Chondrocyte (in vitro differentiated cells): ENCODE measurements at places on chromosomes 12 and 14. TPM values are rescaled to one million over a fixed set of nuclear protein-coding genes. Genes with fewer than 3 reads are reported as not detected.

RBP5 gene
- total RNA-seq = not detected in 3 replicates

GRCh38 chr12:94170690-94171594, 22.6 kb downstream of the PLXNC1 start:
- DNase-seq = no peak

DAO gene
- not detected in 3 replicates for total RNA-seq

PDZRN4 gene
- 0.15 to 0.25 TPM (median 0.17 TPM) in 3 replicates for total RNA-seq

GRCh38 chr14:102392506-102392905, 29.8 kb downstream of the TECPR2 start:
- DNase-seq = no peak

PROX2 gene
- not detected in 3 replicates for total RNA-seq

KRT86 gene
- total RNA-seq = 0.44 to 0.92 TPM (median 0.67 TPM) in 3 replicates

DNA sequence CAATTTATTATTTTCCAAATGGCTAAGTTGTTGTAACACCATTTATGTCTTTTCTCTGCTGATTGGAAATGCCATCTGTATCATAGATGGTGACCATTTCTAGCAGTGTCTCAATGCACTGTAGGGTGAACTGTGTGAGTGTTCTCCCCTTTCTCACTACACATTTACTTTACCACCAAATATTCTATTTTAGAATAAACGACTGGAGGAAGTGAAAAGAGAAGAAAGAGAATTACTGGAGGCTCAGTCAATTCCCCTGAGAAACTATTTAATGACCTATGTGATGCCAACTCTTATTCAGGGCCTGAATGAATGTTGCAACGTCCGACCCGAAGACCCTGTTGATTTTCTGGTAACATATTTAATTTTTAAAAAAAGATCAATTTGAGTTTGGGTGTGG, 15.5 kb upstream of the PAPOLA start:
- no peak for DNase-seq

- no peak for DNase-seq
Measured at GRCh38 chr14:98274596-98274995, 997.4 kb downstream of the BCL11B start.

GRCh38 chr14:89330236-89331002, 86.6 kb downstream of the FOXN3 start:
- DNase-seq = no peak

DNA sequence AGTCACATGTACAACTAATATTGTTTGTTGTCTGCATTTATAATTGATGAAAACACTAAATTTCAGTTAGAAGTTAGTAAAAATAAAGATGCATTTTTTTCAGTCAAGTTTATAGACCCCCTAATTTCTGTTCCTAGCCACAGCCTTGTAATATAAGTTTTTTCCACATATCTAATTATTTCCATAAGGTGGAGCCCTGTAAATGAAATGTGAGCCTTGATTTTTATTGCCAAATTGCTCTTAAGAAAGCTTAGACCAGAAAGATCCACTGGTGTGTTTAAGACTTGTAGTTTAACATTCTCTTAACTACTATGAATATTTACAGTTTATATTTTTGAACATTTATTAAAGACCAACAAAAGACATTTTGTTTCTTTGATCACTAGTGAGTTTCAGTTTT, 322.1 kb upstream of the RGS6 start:
- no peak for DNase-seq

- peak; percentile 34 for DNase-seq
Measured at GRCh38 chr14:92647797-92648279, 100.6 kb downstream of the LGMN start.

PRH2 gene
- total RNA-seq = not detected in 3 replicates

SLC6A13 gene
- total RNA-seq = 0.37 to 0.59 TPM in 2 of 3 replicates, not detected in the other

AMHR2 gene
- not detected in 3 replicates for total RNA-seq

PTCSC3 gene
- total RNA-seq = not detected in 3 replicates

GRCh38 chr12:106364261-106364660, 6.7 kb downstream of the POLR3B start:
- no peak for DNase-seq

GRCh38 chr12:109621901-109622364, 48.3 kb downstream of the MVK start:
- no peak for DNase-seq

DNA sequence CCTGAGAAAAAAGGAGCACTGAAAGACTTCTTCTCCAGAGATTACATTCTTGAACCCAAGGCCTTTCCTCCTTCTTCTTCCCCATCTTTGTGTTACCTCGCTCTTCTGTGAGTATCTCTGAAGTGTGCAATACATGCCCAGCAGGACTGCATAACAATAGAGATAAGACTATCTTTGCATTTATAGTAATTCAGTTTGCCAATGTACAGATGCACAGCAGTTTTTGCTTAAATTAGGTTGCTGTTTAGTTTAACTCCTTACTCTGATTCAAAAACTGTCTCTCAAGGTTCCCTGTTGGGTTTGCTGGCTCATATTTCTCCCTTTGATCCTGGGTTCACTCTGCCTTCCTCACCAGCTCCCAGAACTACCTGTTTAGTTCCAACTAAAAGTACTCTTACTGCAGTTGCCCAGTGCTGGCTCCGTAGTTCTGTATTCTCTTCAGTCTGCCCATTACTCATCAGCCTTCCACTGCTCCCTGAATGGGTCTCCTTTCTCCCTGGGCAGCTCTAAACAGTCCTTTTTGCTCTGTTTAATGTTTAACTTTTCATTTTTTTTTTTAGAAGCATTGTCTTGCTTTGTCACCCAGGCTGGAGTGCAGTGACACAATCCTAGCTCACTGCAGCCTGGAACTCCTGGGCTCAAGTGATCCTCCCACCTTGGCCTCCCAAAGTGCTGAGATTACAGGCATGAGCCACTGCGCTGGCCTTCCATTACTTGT, 180.6 kb upstream of the CAND1 start:
- DNase-seq = no peak

CLEC14A gene
- not detected in 3 replicates for total RNA-seq

GRCh38 chr14:43005807-43006206, 1399.1 kb downstream of the LRFN5 start:
- DNase-seq = no peak

GRIP1 gene
- 5.0 to 10.1 TPM (median 7.8 TPM) in 3 replicates for total RNA-seq

GRCh38 chr14:89264196-89264800, 152.7 kb downstream of the FOXN3 start:
- DNase-seq = no peak

GRCh38 chr12:108635997-108636808, 2.5 kb upstream of the SELPLG start:
- DNase-seq = no peak

- no peak for DNase-seq
Measured at GRCh38 chr12:57852200-57852599, 5.7 kb upstream of the CTDSP2 start.

DNA sequence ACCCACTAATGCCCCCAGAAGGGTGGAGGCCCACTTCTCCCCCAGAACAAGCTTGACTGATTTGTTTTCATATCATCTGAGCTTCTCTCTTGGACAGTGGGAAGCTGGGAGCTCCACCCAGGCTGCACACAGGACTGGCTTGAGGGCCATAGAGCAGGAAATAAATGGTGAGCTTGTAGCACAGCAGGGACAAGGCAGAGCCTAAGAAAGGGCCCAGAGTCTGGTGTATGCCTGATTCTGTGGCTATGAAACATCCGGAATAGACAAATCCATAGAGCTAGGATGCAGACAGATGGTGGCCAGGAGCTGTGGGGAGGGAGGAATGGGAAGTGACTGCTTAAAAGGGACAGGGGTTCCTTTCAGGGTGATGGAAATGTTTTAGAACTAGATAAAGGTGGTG, 79.0 kb downstream of the ARL6IP4 start:
- DNase-seq = peak; percentile 11

DNA sequence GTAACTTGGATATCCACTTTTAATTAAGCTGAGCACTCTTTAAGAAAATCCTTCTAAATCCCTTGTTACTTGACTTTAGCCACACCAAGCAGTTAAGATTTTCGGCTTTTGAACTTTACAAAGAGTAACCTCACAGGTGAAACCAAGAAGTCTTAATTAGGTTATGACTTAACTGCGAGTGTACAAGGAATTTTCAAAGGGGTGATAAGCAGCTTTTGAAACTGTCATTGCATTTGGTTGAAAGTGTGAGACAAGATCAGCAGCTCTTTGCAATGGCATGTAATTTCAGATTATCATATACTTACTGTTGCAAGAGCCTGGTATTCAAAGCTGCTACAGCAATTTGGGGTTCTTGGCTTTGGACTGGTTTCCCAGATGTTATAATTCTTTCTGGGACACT, 137.5 kb downstream of the TMEM117 start:
- no peak for DNase-seq

IFNG gene
- total RNA-seq = not detected in 3 replicates

GRCh38 chr14:69133206-69134125, 19.5 kb downstream of the DCAF5 start:
- no peak for DNase-seq

HOXC10 gene
- total RNA-seq = not detected in 3 replicates

- no peak for DNase-seq
Measured at GRCh38 chr12:43210485-43211192, 341.4 kb downstream of the ADAMTS20 start.

SDR9C7 gene
- not detected in 3 replicates for total RNA-seq

GRCh38 chr14:76486251-76486743, 110.4 kb downstream of the ESRRB start:
- DNase-seq = no peak

DNA sequence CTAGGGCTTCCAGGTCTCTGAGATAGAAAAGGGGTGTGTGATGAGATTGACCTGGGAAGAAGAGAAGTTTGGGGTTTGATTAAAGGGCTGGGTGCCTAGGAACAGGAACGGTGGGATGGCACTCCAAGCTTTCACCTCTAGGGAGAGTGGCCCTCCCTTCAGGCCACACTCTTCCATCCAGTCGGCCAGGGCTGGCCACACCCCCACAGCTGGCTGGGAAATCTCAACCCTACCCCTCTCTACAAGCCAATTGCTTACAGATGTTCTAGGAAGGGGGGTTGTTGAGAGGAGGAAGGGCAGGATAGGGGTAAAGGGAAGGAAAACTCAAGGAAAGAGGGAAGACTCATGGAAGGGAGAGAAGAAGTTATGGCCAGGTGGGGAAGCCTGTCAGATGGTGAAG, 6.6 kb upstream of the ITGA5 start:
- DNase-seq = no peak

GRCh38 chr12:95978351-95978750, 17.8 kb downstream of the HAL start:
- no peak for DNase-seq

- no peak for DNase-seq
Measured at GRCh38 chr12:7060353-7060954, at the start of gene C1S. C1S (plus strand) TSS chr12:7060718; CDS start chr12:7061913, 1,195 bp downstream.

- no peak for DNase-seq
Measured at GRCh38 chr12:2265461-2266167, 212.8 kb downstream of the CACNA1C start.

GRCh38 chr12:46368138-46368537, 4.4 kb downstream of the SLC38A2 start:
- no peak for DNase-seq

DNA sequence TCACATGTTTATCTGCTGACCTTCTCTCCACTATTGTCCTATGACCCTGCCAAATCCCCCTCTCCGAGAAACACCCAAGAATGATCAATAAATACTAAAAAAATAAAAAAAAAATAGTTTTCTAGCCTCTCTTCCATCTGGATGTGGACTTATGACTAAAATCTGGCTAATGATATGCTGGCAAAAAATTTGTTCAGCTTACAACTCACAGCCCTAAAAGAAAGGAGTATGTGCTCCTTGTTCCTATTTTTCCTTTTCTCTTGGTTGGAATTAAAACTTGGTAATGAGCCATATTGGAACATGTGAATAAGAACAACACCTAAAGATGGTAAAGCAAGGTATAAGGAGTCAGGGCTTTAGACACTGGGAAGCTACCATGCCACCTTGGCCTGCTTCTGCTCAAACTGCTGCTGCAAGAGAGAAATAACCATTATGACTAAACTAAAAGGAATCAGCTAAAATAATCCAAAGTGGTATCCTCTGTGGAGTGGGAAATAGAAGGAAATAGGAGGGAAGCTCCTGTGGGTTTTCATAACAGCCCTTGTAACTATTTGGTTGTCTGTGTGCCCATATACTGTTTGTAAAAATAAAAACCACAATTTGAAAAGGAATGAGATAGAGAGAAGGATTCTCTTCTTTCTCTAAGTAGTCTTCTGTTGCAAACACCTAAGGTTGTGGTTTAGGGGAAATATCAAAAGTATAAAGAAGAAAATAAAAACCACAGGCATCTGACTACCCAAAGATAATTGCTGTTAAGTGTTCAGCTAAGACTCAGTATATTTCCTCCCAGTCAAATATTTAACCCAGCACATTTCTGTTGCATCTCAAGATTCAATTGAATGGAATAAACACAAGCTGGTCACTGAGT, 53.8 kb downstream of the SDR9C7 start:
- no peak for DNase-seq

DNA sequence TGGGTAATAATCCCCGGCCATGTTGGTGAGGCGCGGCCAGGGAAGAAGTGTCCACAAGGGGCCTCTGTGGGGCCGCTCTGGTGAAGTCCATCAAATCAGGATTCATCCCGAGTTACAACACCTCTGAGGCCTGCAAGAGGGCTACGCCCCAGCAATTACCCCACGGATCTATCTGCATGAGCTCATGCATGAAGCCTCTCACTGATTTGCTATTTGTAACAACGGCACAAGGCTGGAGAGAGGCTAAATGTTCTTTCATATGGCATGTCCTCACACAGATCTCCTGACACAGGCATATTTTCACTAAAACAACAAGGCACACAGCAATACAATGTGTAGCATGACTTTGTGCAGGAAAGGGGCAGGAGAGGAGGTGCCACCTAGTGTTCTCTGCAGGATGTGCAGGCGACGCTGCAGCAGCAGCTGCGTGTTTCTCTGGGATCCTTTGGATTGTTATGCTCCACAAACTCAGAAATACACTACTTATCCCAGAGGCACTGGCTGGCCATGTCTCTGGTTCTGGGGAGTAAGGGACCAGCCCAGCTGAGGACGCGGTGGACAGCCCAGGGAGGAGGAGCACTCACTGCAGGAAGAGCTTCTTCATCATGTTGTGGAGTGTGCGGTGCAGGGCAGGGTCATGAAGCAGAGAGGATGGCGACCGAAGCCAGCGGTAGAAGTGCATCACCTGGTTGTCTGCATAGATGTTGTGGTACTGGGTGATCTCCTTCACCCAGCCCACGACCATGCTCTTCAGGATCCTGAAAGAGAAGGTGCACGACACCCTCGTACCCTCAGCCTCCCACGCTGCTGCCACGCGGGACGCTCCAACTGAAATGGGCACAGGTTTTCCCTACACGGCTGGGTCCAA, 20.2 kb downstream of the P2RX2 start:
- DNase-seq = no peak

GRCh38 chr12:57811028-57811755, 7.3 kb downstream of the AVIL start:
- DNase-seq = peak; percentile 47
